ENCODE measurements at places on chromosomes 6 and 20. TPM values are rescaled to one million over a fixed set of nuclear protein-coding genes. Genes with fewer than 3 reads are reported as not detected.

MYB gene
- 5.0 TPM for total RNA-seq

STX11 gene
- 47.9 TPM for total RNA-seq

CEP43 gene
- total RNA-seq = 70.2 TPM

PFDN6 gene
- 32.7 TPM for total RNA-seq

LAMA2 gene
- 57.4 TPM for total RNA-seq
